ENCODE measurements at places on chromosomes 5 and 9.

DNA sequence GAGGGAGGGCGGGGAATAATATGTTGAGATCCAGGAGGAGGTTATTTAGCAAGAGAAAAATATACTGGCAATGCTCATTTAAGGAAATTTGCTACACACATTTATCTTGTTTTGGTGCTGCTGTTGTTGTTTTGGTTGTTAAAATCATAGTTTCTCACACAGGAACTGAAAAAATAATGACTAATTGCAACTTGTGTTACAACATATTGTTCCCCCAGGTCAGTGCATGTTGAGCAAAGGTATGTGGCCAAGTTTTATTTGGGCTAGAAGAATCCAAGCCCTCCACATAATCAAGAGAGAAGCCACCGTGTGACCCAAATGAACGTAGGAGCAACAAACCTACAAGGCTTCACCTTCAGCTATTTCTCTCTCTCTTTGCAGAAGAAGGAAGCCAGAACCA, 220.3 kb upstream of the DAPK1 start:
- no peak for DNase-seq

- peak; percentile 40 for DNase-seq
Measured at GRCh38 chr5:149959406-149960236, 937 bp upstream of the SLC26A2 start.

GRCh38 chr5:170132269-170132975, 26.7 kb downstream of the FOXI1 start:
- DNase-seq, result no peak

- no peak for DNase-seq
Measured at GRCh38 chr5:99068944-99069650, 140.3 kb upstream of the CHD1 start.

- no peak for DNase-seq
Measured at GRCh38 chr5:133847886-133848285, 120.5 kb downstream of the C5orf15 start.

- no peak for DNase-seq
Measured at GRCh38 chr5:72487177-72487576, 20.0 kb downstream of the ZNF366 start.

DNA sequence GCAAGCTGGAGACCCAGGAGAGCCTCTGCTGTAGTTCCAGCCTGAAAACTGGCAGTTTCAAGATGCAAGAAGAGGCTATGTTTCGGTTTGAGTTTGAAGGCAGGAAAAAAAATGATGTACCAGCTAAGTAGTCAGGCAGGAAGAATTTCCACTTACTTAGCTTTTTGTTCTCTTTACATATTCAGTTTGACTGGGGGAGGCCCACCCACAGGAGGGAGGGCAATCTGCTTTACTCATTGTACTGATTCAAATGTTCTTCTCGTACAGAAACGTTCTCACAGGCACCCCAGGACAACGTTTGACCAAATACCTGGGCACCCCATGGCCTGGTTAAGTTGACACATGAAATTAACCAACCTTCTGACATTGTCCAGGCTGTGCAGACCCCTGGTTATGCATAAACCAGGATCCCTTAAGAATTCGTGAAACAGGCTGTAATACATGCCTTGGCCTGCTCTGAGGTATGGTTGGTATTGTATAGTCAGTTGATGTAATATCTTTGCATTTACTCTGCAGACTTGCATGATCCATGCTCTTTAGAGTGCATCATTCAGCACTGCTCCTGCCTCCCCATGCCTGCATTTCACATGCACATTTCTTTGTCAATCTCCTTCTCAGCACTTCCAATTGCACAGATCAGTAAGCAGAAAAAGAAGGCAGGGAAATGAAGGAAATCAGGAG, 687.1 kb downstream of the TAF11L14 start:
- DNase-seq, result no peak

DNA sequence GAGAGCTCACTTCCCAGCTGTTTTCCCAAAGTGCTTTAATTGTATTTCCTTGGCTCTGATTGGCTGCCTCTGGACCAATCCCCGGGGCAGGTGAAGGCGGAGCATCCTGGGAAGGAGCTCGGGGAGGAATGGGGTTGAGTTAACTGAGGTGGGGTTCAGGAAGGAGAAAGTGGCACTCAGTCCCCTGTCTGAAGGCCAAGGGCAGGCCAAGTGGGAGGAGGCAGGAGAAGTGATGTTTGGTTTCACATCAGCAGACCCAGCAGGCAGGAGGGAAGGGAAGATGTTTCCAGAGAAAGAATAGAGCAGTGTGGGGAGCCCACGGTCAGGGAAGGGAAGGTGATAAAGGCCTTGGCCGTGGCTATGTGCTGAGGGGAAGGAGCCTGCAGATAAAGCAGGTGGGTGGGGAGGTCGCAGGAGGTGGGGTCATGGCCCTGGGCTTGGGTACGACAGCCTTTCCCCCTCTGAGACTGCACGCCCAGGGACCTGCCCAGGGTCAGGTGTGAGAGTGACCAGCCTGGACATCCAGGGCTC, 3.1 kb downstream of the TSPAN17 start:
- DNase-seq, result no peak

GRCh38 chr5:89028595-89029285, 145.8 kb upstream of the MEF2C start:
- DNase-seq, result no peak

DNA sequence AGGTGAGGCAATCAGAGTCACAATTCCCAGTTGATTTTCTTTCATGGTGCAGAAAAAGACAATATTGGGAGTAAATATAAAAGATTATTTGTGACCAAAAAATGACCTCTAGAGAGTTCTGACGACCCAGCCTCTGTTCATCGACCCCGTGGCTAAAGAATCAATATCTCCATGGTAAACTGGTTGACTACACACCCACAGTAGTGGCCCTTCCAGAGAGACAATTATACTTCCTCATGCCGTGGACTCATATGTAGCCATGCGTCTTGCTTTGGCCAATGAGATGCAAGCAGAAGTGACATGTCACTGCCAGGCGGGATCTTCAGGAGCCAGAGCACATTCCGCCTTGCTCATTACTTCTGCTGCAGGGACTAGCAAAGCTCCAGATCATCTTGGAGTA, 163.3 kb upstream of the RAD23B start:
- no peak for DNase-seq

- DNase-seq, result no peak
Measured at GRCh38 chr5:35938568-35939227, at the start of gene CAPSL. Gene CAPSL (minus strand): TSS chr5:35938622. CDS start chr5:35921120, 17,502 bp downstream.

DNA sequence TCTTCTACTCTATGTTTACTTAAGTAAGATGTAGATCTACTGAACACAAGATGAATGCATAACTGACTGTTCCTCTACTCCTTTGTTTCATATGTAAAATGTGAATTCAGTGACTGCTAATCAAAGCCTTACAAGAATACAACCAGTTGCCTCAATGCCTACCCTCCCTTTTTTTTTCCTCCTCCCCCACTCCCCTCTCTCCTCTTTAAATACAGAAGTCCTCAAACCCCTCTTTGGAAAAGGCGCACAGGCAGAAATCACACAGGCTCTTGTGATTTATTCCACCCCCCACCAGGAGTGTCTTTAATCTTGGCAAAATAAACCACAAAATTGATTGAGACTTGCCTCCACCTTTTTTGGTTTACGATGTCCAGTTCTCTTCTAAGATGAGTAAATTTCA, 398.5 kb downstream of the DMAC1 start:
- no peak for DNase-seq
